ENCODE measurements at places on chromosomes 6 and 20.

GRCh38 chr6:85464260-85464644 is 14.4 kb downstream of the NT5E start:
- no peak for DNase-seq

- DNase-seq = no peak
Measured at GRCh38 chr20:20611167-20611566, 101.3 kb downstream of the RALGAPA2 start.

DNA sequence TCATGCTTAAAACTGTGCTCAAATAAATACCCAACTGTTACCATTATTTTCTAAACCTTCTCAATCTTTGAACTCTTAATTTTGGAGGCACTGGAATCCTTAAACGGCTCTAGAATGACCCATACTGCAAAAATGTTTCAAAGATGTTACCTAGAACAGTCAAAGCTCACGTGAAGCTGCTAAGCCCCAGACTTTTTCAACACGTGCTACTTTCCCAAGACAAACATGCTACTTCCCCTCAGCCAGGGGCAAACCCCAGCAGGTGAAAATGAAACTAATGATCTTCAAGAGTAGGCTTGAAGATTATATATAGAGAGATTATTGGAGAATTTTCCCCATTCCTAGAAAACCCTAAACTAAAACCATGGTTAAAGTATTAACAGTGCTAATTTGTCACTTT is 28.1 kb downstream of the HUS1B start:
- no peak for DNase-seq

- DNase-seq = no peak
Measured at GRCh38 chr6:46756469-46757213, 9.9 kb downstream of the ANKRD66 start.

DNA sequence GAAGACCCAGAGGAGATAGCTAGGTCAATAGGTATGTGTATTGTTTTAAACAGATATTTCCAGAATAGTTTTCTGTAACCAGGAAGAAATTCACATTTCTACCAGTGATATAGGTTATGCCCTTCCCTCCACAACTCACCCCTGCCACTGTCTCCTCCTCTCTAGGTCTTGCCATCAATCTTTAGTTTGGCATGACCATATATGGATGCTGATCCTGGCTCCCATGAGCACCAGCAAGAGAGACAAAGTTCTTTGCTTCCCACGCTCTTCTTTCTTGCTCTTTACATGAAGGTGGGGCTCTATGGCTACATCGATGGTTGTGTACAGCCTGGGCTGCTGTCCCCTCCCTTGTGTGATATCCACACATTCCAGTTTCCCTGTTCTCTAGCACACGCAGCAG is 459.4 kb upstream of the ID4 start:
- no peak for DNase-seq

DNA sequence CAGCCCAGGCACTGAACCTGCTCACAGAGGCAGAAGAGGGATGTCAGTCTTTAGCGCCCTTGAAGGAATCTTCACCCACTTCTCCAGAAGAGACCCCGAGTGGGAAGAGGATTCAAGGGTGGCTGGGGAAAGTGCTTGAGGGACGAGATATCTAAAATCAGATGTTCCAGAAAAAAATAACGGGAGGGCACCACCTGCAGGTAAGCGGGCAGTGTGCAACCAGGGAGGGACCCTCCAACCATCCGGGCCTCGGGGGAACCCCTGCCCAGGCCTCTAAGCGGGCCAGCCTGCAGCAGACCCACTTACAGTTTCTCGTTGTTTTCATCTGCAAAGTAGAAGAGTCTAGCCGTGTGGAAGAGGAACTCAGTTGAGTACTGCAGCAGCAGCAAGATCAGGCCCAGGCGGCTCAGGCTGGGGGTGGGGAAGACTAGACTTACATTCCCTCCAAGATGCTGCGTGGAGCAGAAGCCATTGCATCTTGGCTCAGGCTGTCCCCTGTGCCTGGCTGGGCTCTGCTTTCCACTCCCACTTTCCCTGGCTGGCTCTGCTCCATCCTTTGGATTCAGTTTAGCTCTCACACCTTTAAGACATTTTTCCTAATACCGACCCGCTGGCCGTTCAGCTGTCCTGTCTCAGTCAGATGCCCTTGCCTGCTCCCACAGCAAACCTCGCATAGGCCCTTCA is 71.0 kb downstream of the TRAM2 start:
- no peak for DNase-seq

GRCh38 chr20:47861116-47861515 is 75.8 kb upstream of the SULF2 start:
- DNase-seq = no peak

DNA sequence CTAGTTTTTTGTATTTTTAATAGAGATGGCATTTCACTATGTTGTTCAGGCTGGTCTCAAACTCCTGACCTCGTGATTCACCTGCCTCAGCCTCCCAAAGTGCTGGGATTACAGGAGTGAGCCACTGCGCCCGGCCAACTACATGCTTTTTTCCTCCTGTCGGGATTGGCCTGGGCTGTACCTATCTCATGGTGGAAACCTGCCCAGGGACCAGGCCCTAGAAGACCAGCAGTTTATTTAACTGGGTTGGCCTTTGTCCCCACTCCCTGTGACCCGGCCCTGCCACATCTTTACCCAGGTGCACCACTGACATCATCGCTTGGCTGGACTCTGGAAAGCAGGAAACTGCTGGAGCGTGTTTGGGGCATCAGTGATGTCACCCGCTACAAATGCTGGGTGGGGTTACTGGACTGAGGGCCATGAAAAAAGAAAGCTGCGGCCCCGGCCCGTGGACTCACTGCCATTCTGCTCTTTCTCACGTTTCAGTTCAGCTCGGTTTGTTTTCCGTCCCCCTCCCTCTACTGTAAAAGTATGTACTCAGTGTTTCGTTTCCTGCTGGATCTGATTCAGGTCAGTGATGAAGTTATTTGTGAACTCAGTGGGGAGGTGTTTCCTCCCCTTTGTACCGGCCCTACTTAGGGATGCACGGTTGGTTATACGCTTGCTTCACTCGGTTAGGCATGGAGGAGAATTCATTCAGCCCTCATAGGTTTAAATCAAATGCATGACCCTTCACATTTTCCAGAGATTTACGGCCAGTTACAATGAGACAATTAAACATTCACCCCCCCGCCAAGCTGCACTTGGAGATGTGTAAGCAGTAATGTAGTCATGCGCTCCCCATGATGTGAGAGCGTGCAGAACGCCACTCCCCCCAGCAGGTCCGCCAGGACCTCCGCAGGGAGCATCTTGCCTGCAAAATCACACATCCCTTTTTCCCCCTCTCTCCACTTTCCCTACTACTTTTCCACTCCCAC is 179.3 kb downstream of the MTHFD1L start:
- DNase-seq = no peak

GRCh38 chr6:144349690-144350527 is 64.8 kb downstream of the UTRN start:
- DNase-seq = no peak

DNA sequence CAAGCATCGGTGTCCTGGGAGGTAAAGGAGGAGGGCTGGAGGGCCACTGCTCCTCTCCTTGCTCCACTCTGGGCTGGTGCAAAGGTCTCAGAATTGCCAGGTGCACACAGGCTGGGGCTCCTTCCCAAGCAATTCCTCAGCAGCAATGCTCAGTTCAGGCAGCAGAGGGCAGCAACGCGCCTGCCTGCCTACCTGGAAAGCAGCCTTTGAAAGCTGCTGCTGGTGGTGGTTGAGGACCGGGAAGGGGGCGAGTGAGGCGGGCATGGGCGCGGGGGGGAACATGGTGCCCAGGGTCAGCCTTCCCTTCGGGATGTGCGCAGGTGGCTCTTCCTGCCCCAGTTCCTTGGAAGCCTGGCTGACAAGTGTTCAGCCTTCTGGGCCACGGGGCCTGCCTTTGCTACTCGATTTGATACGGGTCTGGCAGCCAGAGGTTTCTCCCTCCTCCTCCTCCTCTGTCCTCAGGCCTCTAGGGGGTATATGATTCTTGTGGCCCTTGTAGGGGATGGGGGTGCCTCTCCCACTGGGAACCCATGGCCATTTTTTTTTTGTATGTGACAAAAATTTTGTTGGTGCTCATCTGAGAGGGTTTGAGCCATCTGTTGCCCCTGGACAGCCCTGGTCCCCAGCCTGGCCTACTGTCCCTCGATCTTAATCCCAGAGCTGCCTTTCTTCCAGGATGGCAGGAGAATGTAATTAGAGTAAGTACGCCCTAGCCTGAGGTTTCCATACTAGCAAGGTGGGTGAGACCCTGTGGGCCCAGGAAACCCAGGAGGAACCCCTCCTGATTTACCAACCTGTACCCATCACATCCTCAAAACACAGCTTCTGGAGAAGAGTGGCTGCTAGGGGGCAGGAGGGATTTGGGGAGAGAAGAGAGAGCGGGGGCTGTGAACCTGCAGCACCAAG is 20.1 kb downstream of the MRPS18A start:
- peak; percentile 63 for DNase-seq

GRCh38 chr20:47055699-47056369 is 161.2 kb downstream of the EYA2 start:
- DNase-seq = no peak

GRCh38 chr6:144655376-144655775 is 370.2 kb downstream of the UTRN start:
- no peak for DNase-seq

DNA sequence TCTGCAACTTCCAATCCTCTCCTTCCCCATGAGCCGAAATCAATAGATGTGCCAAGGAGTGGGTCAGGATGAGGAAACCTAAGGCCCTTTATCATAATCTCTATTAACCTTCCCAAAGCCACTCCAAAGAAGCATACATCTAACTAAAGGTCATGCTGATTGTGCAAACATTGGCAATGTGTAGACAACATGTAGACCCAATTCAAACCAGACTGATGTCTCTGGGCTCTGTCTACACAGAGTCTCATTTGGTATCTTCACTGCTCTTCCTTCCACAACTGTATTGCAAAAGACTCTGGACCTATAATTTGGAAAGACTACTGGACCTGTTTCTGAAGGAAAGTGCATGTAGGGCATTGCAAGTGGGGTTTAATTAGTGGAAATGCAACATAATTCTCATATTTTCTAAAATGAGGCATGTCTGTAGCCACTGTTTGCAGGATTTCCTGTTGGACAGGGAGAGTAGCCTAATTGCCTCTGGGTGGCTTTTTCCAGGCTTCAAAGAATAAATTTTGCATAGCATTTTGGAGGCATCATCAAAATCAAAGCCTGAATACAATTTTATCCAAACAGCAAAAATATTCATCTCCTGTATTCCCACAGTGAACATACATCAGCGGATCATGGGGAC is 35.0 kb upstream of the MLIP start:
- DNase-seq = no peak

DNA sequence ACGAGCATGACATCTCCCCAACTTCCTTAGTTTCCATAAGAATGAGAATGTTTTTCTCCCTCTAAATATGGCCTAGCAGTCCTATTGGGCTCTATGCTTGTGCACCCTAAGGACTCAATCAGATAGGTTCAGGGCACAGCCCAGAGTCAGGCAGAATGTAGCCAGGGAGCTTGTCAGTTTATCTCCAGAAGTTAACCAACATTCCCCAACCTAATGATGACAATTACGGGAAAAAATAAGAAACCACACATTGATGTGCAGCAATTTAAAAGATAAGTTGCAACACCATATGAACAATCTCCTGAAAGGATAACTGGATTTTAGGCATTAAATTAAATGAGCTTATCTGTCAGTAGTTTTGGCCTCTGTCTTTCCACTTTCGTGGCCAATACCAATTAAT is 71.1 kb downstream of the HDDC2 start:
- DNase-seq = no peak

DNA sequence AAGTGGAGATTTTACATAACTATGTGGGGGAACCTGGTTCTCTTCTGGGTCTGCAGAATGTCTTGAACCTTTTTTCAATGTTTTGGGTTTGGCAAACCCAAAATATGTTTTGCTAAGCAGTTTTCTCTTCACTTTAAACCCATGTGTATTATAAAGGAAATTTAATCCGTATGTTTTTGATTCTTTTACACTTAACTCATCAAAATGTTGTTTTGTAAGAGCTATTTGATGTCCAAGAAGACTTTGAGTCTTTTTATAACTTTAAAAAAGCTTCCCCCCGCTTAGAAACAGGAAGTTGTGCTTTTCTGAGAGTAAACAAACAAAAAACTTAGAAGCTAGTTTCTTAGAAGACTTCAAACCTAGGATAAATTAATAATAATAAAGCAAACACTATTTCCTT is 81.9 kb upstream of the CEP162 start:
- no peak for DNase-seq

DNA sequence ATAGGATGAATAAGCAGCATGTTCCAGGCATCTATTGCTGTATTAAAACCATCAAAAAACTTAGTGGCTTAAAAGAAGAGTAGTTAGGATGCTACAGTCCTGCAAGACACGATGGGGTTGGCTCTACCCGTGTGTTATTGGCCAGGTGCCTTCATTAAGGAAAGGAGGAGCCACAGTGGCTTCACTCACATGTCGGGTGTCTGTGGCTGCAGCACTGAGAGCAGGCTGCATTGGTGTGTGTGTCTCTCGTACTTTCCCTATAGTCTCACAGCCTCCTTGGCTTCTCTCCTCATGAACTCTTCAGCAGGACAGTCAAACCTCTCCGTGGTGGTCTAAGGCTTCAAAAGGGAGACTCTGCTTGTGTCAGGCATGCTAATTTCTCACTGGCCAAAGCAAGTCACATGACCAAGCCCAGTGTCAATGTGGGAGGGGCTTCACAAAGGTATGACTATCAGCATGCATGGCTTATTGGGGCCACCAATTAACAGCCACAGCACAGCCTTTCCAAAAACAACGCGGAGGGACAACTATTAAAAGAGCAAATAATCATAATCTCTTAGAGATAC is 402.8 kb downstream of the KIF16B start:
- DNase-seq = no peak

GRCh38 chr6:1387876-1388629 is 1.3 kb upstream of the FOXF2 start:
- DNase-seq = no peak

- no peak for DNase-seq
Measured at GRCh38 chr6:79330704-79331103, 96.2 kb upstream of the HMGN3 start.

- no peak for DNase-seq
Measured at GRCh38 chr6:89372506-89372901, 20.0 kb upstream of the UBE2J1 start.

GRCh38 chr20:9441948-9442347 is 72.4 kb upstream of the LAMP5 start:
- no peak for DNase-seq
